CD4-positive, alpha-beta T cell (primary cell): ENCODE measurements at places on chromosomes 1 and 21.

DNA sequence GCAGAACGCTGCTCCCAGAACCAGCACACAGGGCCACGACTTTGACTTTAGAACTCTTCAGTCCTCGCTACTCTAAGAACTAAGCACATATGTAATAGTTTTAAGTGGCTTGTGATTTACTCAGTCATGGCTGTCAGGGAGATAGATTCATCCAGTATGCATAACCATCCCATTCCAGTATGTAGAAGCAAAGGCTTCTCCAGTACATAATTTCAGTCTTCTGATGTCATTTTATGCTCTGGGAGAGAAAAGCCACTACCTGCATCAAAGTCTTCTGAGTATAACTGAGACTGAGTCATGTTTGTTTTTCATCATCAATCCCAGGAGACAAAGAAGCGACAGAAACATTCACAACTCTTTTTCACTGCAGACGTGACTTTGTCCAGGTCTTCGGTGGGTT is 885.7 kb downstream of the PLA2G4A start:
- no peak for DNase-seq

DNA sequence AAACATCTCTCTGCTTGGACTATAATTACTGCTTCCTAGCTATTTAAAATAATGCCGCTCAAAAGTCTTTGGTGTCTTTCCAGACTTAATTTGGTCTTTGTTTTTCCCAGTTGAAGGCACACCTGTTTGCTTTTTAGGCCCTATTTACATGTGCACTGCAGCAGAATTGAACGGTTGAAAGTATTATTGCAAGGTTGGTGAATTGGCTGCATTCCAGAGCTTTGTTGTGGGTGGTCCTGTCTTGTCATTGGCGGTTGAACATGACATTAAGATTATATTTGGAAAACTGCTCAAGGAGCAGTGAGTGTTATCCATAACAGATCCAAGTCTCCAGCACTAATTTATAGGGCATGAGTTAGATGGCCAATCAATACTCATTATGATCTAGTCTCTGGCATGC is 656.3 kb downstream of the PTPRC start:
- DNase-seq, result no peak

DNA sequence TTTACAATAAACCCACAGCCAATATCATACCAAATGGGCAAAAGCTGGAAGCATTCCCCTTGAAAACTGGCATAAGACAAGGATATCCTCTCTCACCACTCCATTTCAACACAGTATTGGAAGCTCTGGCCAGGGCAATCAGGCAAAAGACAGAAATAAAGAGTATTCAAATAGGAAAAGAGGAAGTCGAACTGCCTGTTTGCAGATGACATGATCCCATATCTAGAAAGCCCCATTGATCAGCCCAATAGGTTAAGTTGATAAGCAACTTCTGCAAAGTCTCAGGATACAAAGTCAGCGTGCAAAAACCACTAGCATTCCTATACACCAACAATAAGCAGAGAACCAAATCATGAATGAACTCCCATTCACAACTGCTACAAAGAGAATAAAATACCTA is 235.5 kb downstream of the DPYD start:
- no peak for DNase-seq

DNA sequence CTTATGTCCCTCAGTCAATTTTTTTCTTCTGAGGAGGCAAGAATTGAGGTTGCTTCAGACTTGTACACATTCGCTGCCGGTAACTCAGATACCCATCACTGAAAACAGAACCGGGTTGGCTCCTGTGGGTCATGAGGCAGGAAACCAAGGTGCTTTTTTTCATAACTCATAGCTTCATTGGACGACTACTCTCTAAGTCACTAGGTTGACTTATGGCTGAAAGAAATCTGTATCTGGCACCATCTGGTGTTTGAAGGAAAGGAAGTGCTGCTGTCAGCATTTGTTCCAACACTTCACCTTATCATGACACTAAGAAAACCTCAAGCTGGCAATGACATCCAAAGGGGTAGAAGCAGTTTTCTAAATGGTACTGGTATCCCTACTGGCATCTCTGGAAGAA is 82.3 kb downstream of the TBX19 start:
- DNase-seq, result peak; percentile 40

DNA sequence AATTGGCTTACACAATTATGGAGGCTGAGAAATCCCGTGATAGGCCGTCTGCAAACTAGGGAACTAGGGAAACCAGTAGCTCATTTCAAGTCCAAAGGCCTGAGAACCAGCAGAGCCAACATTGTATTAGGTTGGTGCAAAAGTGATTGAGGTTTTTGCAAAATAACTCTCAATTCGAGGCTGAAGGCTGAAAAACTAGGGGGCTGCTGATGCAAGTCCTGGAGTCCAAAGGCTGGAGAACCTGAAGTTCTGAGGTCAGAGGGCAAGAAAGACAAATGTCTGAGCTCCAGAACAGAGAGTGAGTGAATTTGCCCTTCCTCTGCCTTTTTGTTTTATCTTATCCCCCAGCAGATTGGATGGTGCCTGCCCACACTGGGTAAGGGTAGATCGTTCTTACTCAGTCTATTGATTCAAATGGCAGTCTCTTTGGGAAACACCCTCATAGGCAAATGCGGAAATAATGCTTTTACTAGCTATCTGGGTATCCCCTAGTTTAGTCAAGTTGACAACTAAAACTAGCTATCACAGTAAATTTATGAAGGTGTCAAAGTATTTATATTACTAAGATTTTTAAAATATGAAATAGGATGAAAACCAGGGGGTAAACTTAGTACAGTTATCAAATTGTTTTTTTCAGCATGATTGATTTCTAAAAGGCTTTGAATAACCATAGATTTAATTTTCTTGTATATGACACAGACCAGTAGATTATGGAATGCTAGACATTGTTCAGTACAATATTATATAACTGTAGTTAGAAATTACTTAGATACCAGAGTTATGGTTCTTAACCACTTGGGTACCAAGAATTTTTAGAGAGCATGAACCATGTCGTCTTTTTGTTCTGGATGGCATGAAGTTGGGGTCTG is 15.4 kb downstream of the RABGAP1L start:
- DNase-seq, result no peak

DNA sequence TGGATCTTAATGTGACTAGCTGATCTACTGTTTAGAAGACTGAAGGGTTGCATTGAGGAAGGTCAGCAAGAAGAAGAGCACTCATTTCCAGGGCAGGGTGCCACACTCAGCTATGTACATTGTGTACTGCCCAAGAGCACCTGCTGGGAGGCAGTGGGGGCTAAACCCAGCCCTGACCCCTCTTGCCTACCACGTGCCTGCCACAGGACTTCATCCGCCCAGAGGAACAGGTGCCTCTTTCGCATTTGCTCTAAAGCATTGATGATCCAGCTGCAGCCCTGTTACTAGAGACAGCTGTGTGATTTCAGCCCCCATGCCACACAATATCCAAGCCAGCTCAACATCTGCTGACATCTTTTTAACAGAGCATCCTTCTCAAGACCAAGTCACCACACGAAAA is 341.8 kb downstream of the LMX1A start:
- DNase-seq, result no peak

DNA sequence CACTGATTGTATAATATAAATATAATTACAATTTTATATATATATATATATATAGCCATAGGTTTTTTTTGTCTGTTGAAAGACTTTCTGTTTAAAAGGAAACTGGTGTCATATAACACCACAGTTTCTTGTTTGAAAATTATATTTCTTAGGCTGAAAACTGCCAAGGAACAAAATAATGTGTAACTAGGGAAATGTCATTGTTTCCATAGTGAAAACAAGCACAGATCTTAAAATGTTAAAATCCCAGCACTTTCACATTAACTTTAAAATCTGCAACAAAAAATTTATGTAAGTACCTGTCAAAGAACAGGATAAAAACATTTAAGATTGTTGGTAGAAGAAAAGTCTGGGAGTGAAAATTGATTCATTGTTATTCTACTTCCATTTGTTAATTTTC is 104.2 kb downstream of the ATP6V1G3 start:
- no peak for DNase-seq

- DNase-seq, result no peak
These were observed 352 bp downstream of the MEX3A start for GRCh38 chr1:156081917-156082308.

DNA sequence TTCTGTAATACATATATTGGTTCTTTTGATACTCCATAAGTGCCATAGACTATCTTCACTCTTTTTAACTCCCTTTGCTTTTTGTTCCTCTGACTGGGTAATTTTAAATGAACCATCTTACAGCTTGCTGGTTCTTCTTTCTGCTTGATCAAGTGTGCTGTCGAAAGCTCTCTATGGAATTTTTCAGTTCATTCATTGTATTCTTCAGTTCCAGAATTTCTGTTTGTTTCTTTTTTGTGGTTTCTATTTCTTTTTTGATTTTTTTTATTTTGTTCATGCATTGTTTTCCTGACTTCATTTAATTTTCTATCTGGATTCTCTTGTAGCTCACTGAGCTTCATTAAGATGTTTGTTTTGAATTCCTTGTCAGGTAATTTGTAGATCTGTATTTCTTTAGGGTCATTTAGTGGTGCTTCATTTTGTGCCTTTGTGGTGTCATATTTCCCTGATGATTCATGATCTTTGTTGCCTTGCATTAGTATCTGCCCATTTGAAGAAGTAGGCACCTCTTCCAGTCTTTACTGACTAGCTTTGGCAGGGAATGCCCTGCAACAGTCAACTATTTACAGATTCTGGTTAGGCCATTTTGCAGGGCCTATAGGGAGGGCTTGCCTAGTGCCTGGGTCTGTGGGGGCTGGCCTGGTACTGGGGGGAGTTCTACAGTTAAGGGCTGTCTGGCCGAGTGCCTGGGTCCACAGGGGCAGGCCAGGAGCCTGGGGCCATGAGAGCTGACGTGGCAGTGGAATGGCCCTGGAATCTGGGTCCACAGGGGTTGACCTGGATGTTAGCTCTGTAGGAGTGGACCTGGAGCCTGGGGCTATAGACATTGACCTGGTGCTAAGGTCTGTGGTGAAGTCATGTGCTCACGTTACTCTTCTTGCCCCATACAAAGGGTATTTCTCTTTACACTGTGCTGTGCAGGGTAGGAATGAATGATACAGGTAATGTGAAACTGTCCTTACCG is 89.7 kb downstream of the MAGI3 start:
- no peak for DNase-seq

- DNase-seq, result no peak
These were observed 1.3 kb upstream of the PEX10 start for GRCh38 chr1:2413495-2414296.

DNA sequence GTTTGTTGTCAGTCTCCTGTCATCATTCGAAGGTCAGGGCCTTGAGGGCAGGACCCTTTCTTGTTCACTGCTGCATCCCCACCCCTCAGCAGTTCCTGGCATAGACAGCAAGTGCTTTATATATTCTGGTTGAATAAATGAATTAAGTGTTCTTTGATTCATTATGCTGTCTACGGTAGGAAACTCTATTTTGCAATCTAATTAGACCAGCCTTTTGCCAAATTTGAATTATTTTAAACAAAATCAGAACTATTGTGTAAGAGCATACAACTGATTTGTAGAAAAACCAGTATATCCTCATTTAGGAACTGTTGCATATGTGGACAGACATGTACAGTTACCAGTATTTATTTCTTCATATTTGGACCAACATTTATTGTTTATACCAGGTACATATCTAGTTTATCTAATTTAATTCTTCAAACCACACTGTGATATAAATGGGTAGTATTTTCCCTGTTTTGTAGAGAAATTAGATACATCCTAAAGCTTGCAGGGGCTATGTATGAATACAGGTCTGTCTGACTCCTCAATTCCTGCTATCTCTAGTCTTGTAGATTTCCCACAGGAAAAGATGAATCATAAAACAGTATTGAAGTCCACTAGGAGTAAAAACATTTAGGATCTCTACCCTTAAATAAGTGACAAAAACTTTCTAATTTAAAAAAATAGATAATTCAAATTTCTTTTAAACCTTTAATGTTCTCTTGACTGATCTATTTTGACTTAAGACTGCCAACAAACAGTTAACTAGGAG is 10.4 kb downstream of the MGST3 start:
- no peak for DNase-seq

- no peak for DNase-seq
These were observed 23.8 kb downstream of the CR1 start for GRCh38 chr1:207519505-207520399.

DNA sequence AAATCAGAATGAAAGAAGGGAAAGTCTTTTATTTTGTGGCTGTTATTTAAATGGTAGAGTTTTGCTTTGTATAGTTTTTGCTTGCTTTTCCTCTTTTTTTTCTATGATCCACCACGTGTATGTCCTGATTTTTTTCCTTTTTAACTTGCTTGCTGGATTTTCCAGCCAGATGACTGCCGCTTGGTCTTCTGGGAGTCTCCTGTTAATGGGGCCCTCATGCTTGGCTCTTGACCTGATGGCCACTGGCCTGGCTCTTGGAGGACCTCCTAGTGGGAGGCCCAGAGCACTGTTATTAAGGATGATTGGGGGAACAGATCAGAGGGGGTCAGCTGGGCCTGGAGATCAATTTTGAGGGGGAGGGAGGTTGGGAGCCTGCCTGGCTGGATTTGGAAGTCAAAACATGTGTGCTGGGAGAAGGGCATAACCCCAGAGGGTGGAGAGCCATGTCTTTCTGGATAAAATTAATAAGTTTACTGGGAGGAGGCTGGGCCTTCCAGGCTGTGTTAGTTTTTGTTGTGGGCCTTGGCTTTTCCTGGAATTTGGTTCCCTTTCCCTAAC is 1.2 kb downstream of the FGGY start:
- DNase-seq, result no peak

GRCh38 chr1:91809317-91809716 is 76.6 kb downstream of the TGFBR3 start:
- no peak for DNase-seq

DNA sequence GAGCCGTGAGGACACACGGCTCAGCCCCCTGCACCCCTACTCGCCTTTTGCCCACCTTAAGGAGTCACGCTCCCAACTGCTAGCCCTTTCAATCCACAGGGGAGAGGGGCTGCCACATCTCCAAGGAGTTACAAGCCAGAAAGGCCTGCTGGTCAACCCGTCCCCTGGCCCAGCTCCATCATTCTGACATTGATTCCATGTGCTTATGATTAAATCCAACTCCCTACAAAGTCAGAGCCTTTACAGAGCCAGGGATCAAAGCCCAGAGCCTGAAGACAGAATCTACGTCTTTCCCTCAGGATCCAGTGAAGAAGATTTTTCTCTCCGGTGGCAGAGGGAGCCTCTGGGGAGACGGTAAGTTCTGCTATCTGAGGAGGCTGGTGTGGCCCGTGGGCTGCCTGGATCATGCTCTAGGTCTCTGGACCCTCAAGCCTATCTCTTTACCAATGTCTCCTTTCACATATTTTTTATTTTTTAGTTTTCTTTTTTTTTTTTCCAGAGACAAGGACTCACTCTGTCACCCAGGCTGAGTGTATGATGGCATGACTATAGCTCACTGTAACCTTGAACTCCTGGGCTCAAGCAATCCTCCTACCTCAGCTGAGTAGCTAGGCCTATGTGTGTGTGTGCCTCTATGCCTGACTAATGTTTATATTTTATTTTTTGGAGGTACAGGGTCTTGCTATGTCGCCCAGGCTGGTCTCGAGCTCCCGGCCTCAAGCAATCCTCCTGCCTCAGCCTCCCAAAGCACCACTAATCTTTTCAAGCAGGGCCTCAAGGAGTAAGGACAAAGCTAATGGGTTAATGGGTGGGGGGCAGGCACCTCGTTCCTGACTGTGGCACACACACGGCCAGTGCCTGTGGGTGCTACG is 61.3 kb downstream of the SLC66A1 start:
- DNase-seq, result no peak
